ENCODE measurements at places on chromosomes 6 and 20.
A peak's percentile ranks its signal among the peaks of the same experiment; 100 is the strongest.

DNA sequence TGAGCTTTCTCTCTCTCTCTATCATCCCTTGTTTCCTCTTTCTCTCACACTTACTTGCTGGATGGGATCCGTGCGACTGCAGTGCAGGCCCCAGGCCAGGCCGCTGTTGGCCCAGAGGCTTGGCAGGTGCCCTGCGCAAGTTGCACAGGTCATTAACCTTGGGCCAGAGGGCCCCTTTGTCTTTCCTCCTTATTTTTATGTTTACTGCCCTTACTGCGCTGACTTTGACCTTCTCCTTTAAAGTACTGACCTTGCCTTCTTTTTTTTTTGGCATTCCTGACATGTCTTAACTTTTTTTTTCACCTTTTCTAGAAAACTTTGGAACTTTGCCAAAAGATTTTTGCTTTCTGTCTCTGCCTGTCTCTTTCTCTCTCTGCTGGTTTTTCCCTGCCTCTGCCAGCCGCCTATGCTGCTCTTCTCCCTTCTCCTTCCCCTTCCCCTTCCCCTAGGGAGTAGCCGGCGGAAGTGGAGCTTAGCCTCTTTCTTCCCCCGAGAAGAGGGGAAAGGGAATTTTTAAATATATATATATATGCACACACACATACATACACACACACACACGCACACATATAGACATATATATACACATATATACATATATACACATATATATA, 59.6 kb upstream of the CDH4 start:
- peak; percentile 8 for DNase-seq

GRCh38 chr6:45479834-45480751, 102.4 kb upstream of the SUPT3H start:
- DNase-seq: no peak

DNA sequence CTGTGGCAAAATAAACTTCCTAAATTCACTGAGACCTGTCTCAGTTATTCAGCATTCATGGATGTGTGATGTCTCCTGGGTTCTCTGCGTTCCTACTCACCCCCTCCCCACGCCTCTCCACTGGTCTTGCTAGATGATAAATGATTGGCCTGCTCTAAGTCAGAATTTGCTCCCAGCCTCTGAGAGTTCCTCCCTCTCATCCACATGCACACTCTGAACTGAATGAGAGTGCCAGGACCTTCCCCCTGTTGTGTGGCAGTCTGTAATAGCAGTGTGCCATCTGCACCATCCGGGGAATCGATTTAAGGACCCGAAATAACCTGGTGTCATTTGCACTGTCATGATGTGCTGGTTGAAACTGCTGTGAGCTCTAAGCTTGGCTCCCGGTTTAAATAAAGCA, 135.8 kb upstream of the AFDN start:
- no peak for DNase-seq

GRCh38 chr6:111642463-111643158, 36.9 kb upstream of the TRAF3IP2 start:
- no peak for DNase-seq

DNA sequence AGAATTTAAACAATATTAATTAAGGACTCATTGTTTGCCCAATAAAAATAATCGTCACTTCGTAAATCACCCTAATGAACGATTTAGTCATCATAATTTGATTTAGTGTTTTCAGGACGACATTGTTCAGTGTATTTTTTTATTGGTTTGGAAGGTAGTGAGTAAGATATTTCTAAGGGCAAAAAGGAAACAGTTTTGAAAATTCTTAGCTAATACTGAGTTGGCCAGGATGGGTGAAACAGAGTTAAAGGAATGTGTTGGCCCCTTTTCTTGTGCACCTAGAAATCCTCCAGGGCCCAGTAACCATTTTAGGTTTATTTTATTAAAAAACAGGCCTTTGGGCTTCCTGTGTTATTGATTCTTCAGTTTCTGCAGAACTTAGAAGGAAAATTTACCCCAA, 25.3 kb downstream of the ANKS1A start:
- no peak for DNase-seq
